ENCODE measurements at places on chromosomes 11 and 22.

DNA sequence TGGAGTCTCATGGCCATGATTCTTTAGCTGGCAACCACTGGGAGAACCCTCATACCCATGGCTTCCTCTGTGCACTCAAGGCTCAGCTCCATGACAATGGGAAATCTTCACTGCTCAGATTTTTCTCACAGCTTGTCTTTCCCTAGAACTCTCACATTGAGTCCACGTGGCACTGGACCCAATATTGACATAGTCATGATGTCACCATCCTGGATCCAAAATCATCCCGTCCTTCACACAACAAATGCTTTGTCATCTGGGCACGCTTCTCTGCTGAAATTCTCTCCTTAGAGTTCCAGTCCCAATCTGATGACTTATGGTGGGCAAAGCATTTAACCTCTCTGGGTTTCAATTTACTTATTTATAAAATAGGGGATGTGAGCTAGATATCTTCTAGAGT, 37.7 kb upstream of the CD44 start:
- DNase-seq, result no peak

- DNase-seq, result no peak
Measured at GRCh38 chr22:48096411-48096810, 1334.0 kb downstream of the TBC1D22A start.

DNA sequence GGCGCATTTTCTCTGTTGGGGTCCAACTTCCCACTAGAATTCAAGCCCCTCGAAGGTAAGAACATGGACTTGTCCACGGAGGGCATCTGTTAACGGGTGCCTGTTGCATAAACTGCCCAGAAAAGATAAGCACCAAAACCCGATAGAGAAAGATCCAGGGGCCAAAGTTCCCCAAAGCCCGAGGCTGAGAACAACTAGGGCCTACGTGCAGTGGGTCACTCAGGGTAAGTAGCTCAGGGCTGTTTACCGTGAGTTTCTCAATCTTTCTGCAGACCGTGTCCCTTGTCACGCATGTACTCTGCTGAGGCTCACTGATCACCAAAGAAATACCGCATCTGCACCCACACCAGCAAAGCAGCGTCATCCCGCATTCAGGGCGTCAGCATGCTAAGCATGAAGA, 24.4 kb downstream of the PGA5 start:
- DNase-seq, result no peak

DNA sequence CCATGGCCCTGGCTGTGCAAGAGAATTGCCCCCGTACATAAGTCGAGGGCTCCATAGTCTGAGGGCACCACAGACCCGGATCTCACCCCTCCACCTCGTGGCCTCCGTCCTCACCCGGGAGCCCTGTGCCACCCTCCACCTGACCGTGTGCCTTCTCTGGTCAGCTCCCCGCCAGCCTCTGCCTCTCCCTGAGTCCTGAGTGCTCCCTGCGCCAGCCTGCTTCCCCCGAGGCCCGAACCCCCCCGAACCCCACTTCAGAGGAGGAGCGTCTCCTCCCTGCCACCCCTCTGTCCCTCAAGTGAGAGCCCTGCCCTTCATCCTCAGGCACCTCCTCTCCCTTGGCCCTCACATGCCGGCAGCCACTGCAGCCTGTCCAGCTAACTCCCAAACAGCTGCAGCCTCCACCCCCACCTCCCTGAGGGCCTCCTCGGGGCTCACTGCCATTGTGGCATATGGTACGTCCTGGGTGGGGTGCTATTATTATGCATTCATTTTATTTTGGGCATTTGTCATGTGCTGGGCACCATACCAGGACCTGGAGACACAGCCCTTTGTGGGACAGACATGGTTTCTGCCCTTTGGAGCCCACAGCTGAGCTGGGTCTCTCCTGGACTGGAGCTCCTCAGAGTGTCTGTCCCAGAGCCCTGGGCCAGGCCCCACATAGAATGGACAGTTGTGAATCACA, 67.2 kb downstream of the MYO7A start:
- no peak for DNase-seq

- no peak for DNase-seq
Measured at GRCh38 chr11:116510886-116511650, 261.7 kb downstream of the BUD13 start.

Data from activated CD8-positive, alpha-beta memory T cell treated with anti-CD3 and anti-CD28 coated beads for 4 hours (primary cell).